ENCODE measurements at places on chromosomes 1 and 21. TPM values are rescaled to one million over a fixed set of nuclear protein-coding genes. Genes with fewer than 3 reads are reported as not detected.

AADACL4 gene
- total RNA-seq = not detected

DNA sequence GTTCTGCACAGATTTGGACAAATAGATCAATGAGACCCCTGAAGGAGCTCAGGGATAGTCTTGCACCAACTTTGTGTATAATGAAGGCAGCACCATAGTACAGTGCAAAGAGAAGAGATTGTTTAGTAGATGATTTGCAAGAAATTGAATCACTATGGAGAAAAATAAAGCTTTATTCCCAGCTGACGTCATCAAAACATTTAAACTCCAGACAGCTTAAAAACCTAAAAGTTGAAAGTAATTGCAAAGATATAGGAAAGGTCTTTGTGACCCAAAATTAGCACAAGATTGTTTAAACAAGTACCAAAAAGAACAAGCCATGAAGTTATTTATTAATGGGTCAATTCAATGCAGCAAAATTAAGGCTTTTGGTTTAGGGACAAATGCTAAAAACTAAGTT lies 88.8 kb upstream of the BACE2 start:
- DNase-seq = no peak

DNA sequence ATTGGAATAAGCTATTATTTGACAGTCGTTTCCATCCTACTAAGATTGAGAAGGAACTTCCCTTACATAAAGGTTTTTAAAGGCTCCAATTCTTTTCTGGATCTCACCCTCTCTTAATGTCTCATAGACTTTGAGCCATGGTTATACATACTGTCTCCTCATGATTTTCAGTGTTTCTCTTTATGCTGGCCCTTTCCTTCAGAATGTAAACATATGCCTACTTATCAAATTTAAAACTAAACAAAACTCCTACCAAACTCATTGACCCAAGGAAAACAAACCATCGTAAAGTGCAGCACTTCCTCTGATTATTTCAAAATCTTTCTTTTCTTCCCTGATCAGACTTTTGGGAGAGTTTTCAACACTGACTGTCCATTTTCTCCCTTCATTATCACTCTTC lies 163.4 kb upstream of the DPYD start:
- DNase-seq = no peak

GRCh38 chr1:212983482-212983881 lies 32.2 kb downstream of the ANGEL2 start:
- DNase-seq = no peak

DNA sequence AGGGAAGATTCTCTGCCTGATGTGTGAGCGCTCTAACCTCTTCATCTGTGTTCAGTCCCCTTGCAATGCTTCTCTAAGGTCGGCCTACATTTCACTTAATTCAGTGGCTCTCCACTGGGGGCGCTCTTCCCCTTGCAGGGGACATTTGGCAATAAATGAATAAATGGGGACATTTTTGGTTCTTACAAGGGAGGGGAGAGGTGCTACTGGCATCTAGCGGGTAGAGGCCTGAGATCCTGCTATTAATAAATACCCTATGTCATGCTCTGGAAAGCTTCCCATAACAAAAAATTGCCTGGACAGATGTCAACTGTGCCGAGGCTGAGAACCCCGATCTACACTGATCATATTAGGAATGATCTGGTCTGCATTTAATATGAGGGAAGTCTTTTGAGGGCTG lies 25.9 kb upstream of the DNAJC11 start:
- DNase-seq = peak; percentile 81

CELA3B gene
- not detected for total RNA-seq

DNA sequence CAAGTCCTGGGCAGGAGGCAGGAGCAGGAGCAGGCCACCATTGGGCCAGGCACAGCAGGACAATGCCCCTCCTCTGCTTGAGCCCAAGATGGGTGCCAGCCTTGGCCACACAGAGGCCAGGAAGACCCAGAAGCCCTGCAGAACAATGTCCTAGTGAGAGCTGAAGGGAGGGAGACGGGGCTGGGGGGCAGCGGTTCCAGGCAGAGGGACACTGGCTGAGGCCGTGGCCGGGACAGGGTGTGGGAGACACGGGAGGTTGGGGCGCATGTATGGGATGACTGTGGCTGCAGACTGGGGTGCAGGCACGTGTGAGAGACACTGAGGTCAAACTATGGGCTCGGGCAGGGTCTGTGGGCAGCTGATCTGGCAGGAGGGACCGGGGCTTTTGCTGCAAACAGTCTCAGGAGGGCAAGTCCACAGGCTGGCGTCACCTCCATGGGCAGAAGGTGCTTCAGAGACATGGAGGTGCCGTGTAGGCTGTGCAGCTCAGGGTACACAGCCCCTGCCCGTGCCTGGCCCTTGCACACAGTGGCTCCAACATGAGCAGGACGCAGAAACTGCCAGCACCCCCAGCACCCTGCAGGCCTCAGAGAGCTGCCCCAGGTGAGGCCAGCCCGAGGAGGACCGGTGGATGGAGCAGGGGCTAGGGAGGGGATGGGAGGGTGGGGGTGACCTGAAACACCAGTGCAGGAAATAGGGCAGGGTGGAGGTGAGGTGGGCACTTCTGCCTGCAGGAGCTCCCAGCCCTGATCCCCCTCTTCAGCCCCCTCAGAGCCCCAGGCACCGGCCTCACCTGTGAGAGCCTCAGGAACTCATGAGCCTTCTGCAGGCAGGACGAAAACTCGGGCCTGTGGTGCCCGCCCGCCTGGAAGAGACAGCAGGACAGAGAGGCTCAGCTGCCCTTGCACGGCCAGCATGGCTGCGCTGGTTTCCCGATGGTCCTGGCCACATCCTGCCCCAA lies 19.5 kb downstream of the LSS start:
- DNase-seq = no peak

- no peak for DNase-seq
Measured at GRCh38 chr1:172600615-172601014, 58.3 kb upstream of the FASLG start.

- DNase-seq = no peak
Measured at GRCh38 chr1:39522661-39523567, 31.5 kb downstream of the BMP8A start.

DNA sequence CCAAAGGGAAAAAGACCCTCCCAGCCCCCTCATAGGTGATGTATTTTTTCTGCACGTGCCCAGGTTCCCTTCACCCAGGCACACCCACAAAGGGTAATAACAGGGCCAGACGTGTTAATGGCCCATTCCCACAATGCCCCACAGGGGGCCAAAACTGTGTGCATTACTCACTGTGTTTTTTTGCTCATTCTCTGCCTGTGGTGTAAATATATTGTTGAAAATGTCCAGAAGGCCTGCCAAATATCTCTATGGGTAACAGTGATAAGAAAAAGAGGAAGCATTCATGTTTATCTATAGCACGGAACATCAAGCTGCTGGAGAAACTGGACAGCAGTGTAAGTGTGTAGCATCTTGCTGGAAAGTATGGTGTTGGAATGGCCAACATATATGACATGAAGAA lies 21.9 kb downstream of the RHEX start:
- DNase-seq = no peak

DNA sequence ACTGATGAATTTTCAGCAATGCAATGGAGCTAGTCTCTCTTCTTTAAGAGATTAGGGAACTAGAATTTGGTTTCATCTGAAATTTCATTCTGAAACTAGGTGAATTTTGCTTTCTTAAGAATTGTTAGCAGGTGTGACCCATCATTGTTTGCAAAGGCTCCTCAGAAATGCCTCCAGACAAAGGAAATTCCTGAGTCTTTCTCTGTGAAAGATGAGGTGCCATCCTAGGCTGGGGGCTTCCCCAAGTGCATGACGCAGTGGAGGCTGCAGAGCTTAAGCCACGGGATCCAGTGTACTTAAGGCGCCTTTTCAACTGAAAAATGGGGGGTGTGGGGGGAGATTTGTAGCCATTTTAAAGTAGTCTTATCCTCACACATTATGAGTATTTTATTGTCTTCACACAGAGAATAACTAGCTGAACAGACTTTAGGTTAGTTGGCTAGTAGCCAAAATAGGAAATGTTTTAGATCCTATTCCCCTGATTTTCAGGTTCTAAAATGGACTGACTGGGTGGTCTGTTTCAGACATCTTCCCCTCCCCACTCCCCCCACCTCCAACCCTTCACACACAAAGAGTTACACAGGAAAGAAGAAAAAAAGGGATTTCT lies 202.0 kb downstream of the NFIA start:
- peak; percentile 24 for DNase-seq

- no peak for DNase-seq
Measured at GRCh38 chr21:29182691-29183092, 52.2 kb downstream of the MAP3K7CL start.

DNA sequence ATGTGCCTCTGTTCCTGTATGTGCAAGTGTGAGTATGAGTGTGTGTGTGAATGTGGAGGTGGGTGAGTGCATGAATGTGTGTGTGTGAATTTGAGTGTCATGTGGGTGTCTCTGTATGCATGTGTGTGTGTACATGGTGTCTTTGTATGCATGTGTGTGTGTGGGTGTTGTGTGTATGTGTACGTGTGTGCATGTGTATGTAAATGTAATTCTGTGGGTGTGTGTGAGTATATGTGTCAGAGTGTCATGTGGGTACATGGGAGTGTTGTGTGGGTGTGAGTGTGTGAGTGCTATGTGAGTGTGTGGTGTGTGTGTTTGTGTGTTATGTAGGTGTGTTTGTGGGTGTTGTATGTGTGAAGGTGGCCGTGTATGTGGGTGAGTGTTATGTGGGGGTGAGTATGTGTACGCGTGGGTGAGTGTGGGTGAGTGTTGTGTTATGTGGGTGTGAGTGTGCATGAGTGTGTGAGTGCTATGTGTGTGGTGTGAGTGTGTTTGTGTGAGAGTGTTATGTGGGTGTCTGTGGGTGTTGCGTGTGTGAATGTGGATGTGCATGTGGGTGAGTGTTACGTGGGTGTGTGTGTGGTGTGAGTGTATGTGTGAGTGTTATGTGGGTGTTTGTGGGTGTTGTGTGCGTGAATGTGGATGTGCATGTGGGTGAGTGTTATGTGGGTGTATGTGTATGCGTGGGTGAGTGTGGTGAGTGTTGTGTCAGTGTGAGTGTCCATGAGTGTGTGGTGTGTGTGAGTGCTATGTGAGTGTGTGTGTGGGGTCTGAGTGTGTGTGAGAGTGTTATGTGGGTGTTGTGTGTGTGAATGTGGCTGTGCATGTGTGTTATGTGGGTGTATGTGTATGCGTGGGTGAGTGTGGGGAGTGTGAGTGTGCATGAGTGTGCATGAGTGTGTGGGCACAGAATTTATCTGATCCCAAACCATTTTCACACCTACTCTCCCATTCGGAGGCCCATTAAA lies 36.6 kb upstream of the NID1 start:
- no peak for DNase-seq

ATP6V1G3 gene
- total RNA-seq = not detected

CD1D gene
- total RNA-seq = not detected

- no peak for DNase-seq
Measured at GRCh38 chr1:59523745-59524450, 227.0 kb downstream of the FGGY start.

FBXO44 gene
- 20.2 TPM for total RNA-seq

MAP1LC3C gene
- not detected for total RNA-seq

GRCh38 chr1:166165661-166166328 lies 1.0 kb downstream of the FAM78B start:
- peak; percentile 28 for DNase-seq

MPL gene
- not detected for total RNA-seq

DNA sequence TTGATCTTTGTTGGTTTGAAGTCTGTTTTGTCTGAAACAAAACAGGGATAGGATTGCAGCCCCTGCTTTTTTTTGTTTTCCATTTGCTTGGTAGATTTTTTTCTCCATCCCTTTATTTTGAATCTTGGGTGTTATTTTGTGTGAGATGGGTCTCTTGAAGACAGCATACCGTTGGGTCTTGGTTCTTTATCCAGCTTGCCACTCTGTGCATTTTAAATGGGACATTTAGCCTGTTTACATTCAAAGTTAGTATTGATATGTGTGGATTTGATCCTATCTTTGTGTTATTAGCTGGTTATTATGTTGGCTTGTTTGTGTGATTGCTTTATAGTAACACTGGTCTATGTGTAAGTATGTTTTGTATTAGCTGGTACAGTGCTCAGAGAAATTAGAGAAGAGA lies 40.9 kb downstream of the GIPC2 start:
- DNase-seq = no peak

DNA sequence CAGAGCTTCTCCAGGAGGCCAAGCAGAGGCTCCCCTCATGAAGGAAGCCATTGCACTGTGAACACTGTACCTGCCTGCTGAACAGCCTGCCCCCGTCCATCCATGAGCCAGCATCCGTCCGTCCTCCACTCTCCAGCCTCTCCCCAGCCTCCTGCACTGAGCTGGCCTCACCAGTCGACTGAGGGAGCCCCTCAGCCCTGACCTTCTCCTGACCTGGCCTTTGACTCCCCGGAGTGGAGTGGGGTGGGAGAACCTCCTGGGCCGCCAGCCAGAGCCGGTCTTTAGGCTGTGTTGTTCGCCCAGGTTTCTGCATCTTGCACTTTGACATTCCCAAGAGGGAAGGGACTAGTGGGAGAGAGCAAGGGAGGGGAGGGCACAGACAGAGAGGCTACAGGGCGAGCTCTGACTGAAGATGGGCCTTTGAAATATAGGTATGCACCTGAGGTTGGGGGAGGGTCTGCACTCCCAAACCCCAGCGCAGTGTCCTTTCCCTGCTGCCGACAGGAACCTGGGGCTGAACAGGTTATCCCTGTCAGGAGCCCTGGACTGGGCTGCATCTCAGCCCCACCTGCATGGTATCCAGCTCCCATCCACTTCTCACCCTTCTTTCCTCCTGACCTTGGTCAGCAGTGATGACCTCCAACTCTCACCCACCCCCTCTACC lies 19.1 kb downstream of the CSF1 start:
- no peak for DNase-seq

PRDX6 gene
- 103 TPM for total RNA-seq

CTPS1 gene
- total RNA-seq = 106 TPM

GRCh38 chr1:232687728-232688127 lies 57.8 kb upstream of the SIPA1L2 start:
- no peak for DNase-seq

DNA sequence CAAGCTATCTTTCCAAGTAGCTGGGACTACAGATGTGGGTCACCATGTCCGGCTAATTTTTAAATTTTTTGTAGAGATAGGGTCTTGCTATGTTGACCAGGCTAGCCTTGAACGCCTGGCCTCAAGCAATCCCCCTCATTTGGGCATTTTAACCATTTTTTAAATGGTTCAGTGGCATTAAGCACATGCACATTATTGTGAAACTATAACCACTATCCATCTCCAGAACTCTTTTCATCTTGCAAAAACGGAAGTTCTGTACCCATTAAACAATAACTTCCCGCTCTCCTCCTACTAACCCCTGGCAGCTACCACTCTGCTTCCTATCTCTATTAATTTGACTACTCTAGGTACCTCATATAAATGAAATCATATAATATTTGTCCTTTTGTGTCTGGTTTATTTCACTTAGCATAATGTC lies 4.8 kb upstream of the IL6R start:
- DNase-seq = no peak

DNA sequence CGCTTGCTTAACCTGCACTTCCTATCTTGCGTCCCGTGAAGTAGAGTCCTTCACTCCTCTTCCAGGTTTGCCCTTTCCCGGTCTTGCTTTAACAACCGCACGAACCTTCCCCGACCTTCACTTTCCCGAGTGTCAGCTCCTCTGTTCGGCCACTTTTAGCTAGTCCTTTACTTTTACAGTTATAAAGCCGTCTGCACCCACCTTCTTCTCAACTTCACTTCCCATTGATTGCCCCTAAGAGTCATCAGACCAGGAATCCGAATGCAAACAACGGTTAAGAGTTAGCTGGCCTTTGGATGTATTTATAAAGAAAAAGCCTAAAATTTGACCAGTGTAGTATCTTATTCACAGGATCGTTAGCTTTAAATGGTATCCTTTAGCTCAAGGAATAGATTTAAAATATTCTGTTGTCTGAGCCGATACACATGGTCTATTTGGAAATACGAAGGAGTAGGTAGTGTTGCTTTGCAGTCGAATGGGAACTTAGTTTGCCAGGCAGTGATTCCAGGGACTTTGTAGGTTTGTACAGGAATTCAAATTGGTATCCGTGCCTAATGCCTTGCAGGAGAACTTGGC lies 1.4 kb downstream of the PPP2R5A start:
- DNase-seq = no peak

Measured in activated CD4-positive, alpha-beta T cell treated with anti-CD3 and anti-CD28 coated beads for 36 hours (primary cell).